ENCODE measurements at places on chromosomes 5 and 9.

DNA sequence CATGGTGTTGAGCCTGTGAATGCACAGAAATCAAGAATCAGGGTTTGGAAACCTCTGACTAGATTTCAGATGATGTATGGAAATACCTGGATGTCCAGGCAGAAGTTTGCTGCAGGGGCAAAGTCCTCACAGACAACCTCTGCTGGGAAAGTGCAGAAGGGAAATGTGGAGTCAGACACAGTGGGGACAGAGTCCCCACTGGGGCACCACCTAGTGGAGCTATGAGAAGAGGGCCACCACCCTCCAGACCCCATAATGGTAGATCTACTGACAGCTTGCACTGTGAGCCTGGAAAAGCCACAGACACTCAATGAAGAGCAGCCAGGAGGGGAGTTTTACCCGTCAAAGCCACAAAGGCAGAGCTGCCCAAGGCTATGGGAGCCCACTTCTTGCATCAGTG, 181.9 kb upstream of the SEMA6A start:
- no peak for DNase-seq

DNA sequence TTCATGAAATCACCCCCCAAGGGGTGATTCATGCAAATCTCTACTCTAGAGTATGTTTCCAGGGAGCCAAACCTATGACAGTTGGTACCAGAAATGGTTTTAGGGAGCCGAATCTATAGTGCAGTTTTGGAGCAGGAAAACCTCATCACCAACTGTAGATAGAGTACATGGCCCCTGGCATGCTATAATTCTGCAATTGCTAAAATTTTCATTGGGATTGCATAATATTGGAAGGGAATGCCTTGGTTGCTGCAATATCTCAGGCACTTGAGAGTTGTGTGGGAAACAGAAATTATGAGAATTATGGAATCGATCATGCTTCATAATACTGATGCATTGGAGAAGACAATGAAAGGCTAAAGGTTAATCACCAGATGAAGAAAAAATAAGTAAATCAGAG, 148.2 kb upstream of the PLPPR1 start:
- DNase-seq, result no peak

GRCh38 chr5:139131921-139132432, 66.2 kb downstream of the SIL1 start:
- DNase-seq, result no peak

DNA sequence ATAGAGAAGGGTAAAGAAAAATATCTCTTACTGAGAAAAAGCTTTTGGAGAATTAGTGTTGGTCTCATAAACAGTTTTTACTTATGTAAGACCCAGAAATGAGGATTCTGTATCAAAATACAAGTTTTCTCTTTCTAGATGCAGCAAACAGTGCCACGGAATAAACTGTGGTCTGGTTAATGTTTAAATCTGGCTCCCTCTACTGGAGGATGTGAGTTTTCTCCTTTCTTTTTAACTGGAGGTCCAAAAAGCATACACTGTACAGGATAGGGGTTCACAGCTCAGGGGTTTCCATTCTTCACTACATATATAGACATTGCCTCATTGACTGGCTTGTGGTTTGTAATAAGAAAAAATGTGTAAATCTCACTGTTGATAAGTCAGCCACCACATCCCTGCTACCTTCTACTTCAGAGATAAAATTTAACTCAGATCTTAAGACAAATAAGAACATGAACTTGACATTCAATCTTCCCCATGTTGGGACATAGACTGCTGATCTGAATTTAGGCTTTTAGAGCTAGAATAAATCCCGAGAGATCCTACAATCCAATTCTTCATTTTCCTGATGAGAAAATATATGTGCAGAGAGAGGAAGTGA, 98.9 kb downstream of the CFAP95 start:
- no peak for DNase-seq

DNA sequence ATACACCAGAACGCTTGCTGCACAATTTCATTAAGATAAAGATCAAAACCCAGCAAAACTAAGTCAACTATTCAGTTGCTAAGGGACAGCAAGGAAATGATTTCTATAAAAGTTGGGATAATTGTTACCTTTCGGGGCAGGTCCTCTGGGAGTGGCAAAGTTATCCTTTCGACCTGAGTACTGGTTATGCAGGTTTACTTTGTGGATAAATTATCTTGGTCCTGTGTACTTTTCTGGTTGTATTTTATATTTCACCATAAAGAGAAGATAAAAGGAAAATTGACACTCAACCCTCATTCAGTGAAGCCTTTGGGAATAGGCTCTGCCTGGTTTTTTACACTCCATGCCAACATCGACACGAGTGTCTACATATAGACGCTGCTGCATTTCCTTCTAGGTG, 146.5 kb downstream of the SYK start:
- no peak for DNase-seq

DNA sequence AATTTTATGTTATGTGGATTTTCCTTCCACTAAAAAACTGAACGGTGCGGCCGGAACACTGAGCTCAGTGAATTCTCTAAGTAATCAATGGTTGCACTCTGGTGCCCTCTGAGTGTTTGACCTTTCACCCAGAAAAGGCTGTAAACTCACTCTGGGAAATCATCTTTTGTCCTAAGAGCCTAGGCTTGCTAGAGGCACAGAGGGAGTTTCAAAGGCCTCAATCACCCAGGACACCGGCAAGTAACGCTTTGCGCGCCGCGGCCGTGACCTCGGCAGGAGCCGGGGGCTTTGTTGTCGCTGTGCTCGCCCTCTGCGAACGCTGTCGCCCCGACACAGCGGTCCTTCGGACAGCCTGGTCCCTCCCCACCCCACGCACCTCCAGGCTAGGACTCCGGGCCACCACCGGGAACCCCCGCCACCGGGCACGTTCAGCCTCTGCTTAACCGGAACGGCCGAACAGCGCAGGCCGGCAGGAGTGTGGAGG, 703 bp downstream of the ISCA1 start:
- DNase-seq, result peak; percentile 11

DNA sequence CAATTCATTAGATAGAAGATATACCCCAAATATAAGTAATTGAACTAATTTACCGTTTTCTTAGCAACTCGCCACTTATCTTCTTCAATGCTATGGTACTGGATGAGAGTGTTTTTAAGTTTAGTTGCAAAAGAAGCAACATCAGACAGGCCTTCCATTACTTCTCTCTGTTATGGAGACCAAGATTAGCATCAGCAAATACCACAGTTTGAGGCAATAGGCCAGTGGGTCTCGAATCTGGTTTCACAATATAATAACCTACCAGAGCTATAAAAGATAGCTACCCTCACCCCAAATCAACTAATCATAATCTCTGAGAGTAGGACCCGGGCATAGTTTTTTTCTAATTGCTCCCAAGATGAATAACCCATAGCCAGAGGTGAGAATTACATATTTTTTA, 5.1 kb downstream of the STARD4 start:
- no peak for DNase-seq

DNA sequence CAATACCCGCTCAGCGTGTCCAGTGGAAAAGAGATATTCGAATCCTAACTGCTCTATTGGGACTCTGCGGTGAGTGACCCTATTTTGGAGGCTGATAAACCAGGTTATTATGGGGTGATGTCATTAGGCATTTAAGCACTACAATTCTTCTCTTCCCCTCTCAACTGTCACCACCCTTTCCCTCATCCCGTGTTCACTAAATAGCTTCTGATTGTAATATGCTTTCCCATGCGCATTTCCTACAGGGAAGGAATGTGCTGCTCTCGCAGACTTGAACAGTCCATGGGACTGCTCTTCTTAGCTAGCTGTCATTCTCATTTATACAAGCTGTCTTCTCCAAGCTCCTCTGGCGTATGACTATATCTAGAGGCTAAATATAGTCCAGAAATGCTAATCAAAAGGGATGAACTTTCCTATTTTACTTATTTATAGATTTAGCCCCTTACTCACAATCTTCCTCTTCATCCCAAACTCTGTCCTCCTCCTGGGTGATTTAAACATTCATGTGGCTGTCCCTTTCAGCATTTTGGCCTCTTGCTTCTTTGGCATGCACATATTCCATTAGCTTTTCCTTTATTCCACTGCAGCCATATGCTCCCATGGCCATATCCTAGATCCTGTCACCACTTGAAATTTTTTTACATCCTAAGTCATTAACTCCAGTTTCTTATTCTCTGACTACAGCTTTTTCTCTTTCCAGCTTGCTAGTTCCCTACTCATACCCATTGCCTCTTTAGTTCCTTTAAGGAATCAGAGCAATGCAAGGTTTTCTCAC, 39.6 kb upstream of the CSNK1G3 start:
- no peak for DNase-seq

- DNase-seq, result no peak
These were observed 504.2 kb downstream of the ENC1 start for GRCh38 chr5:74136276-74136825.

DNA sequence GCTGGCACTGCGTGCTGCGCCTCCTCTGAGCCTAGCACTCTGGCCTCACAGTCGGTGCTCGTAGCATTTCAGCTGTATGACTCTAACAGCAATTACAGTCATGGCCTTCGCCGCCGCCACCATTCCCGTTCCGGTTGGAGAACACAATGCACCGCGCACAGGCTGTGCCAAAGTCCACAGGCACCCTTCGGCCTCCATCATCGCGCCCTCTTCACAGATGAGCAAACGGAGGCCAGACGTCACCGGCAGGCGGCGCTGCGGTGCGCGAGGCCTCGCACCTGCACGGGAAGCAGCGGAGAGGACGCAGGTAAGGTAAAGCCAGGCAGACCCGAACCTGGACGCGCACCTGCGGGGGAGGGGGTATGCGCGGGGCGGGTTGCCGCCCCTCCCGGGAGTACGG, 128.9 kb downstream of the BARX1 start:
- DNase-seq, result no peak

GRCh38 chr9:9319007-9319406, 1293.8 kb downstream of the PTPRD start:
- DNase-seq, result no peak

- DNase-seq, result no peak
These were observed 2.5 kb downstream of the IL7R start for GRCh38 chr5:35859101-35859661.

DNA sequence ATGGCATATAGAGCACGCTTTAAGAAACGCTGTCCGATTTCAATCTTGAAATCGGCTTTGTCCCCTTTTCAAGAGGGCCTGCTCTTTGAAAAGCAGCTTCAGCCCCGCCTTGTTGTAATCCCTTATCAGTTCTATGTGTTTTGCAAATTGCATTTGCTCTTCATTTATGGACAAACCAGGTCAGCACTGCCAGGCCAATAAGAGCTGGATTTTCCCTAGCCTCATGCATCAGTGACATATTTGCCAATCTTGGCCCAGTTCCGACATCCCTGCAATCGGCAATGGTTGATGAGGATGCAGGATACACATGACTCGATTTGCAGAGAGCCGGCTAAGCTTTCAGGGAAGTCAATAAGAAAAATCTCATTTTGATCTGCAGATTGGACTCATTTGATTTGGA, 529.1 kb upstream of the CLINT1 start:
- no peak for DNase-seq

DNA sequence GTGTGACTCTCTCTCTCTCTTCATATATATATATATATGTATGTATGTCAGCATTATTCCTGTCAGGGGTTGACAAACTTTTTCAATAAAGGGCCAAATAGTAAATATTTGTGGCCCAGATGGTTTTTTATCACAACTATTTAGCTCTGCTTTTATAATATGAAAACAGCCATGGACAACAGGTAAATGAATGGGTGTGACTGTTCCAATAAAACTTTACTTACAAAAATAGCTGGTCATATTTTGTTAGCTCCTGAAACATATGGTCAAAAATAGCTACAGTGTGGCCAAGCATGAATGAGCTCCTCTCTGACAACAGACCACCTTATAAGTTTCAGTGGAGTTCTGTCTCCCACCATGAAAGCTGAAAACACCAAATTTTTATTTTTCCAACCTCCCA, 21.6 kb downstream of the RAPGEF6 start:
- no peak for DNase-seq

DNA sequence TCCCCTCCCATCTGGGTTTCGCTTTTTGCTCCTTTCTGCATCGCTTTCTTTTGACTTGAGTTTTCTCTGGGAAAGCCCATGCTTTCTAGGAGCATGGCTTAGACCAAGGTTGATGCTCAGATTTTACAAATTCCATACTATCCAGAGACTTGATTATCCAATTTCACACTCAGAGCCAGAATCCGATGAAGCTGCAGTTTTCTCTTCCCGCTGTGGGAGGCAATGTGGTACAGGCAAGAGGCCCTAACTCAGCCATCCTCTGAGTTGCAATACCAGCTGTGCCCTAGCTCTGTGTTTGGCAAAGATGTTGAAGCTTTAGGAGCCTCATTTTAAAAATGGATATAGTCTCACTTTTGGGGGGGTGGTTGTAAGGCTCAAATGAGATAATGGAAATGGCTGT, 85.1 kb downstream of the BRINP1 start:
- no peak for DNase-seq

- peak; percentile 50 for DNase-seq
These were observed at the start of gene PLPP7 for GRCh38 chr9:131289301-131290035. Gene PLPP7 (plus strand): TSS chr9:131289723. CDS start chr9:131289998, 275 bp downstream.

DNA sequence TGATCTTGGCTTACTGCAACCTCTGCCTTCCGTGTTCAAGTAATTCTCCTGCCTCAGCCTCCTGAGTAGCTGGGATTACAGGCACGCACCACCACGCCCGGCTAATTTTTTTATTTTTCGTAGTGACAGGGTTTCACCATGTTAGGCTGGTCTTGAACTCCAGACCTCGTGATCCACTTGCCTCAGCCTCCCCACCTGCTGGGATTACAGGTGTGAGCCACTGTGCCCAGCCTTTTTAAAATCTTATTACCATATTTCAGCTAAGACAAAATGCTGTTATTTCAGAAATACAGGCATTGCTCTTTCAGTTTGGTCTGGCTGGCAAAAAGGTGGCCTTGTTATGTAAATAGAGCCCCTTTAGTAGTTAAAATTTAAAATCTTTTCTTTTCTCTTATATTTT, 46.9 kb upstream of the GLDC start:
- DNase-seq, result no peak

GRCh38 chr5:132692632-132692967, 18.8 kb downstream of the IL4 start:
- DNase-seq, result no peak

DNA sequence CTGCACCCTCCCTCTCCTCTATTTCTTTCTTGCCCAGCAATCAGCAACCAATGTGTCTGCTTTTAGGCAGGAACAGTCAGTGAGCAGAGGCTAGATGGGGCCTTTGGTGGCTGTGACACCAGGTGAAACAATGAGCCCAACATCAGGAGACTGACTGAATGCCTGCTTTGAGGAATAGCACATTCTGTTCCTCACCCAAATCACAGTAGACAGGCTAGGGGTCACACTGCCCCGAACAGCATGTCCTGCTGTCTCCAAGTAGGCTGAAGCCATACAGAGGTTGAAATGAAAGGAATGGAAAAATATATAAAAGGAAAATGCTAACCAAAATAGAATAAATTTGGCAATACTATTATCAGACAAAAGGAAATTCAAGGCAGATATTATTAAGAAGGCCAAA, 122.5 kb upstream of the GDNF start:
- no peak for DNase-seq

DNA sequence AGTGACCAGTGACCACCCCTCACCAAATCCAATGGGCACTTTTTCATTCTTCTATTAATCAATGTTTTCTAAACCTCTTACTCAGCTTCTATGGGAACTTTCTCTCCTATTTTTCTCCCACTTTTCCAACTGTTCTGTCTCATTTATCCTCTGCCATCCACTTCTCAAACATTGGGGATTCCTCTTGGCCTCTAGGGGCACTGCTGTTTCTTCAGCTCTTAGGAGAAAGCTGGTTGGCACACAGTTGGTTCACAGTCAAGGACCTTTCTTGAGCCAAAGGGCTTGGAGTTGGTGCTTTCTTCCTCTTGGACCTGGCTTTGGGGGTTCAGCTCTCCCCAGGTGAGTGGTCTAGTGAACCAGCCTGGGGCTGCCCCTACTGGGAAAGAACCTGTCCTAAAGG, 112.2 kb upstream of the LHFPL2 start:
- DNase-seq, result no peak

GRCh38 chr5:68652534-68652965, 437.0 kb downstream of the PIK3R1 start:
- DNase-seq, result no peak
